HT1080 (cell line): ENCODE measurements at places on chromosomes 11 and 22. TPM values are rescaled to one million over a fixed set of nuclear protein-coding genes. Genes with fewer than 3 reads are reported as not detected.

ANO5 gene
- 0.06 and 0.07 TPM in 2 replicates for total RNA-seq

FAT3 gene
- 0.20 and 0.27 TPM in 2 replicates for total RNA-seq

SIK2 gene
- 9.0 and 9.2 TPM in 2 replicates for total RNA-seq

OR51B2 gene
- 4.4 and 5.8 TPM in 2 replicates for total RNA-seq

MMP10 gene
- total RNA-seq, result not detected in 2 replicates

KREMEN1 gene
- total RNA-seq, result 0.92 and 2.7 TPM in 2 replicates
